ENCODE measurements at places on chromosomes 13 and 19. TPM values are rescaled to one million over a fixed set of nuclear protein-coding genes. Genes with fewer than 3 reads are reported as not detected.

C19orf67 gene
- not detected for polyA plus RNA-seq

TNFRSF19 gene
- 11.0 TPM for polyA plus RNA-seq

KLK7 gene
- not detected for polyA plus RNA-seq

KIR3DL1 gene
- polyA plus RNA-seq = not detected

CPB2 gene
- polyA plus RNA-seq = 0.13 TPM

ARID3A gene
- 17.3 TPM for polyA plus RNA-seq

DNA sequence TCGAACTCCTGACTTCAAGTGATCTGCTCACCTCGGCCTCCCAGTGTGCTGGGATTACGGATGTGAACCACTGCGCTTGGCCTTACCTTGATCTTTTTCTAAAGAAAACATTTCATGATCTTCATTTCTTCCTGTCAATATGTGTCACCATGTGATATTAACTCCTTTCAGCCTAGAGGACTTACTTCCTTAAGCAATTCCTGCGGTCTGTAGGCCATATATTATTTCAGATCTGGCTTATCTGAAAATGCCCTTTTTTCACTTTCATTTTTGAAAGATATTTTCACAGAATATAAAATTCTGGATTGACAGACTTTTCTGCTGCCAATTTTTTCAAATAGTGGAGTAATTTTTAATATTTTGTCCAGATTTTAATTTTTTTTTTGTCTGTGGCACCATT is 2.0 kb upstream of the GPR32 start:
- DNase-seq = no peak

- DNase-seq = no peak
Measured at GRCh38 chr19:51637362-51637978, 7.3 kb upstream of the SIGLEC5 start.

DNA sequence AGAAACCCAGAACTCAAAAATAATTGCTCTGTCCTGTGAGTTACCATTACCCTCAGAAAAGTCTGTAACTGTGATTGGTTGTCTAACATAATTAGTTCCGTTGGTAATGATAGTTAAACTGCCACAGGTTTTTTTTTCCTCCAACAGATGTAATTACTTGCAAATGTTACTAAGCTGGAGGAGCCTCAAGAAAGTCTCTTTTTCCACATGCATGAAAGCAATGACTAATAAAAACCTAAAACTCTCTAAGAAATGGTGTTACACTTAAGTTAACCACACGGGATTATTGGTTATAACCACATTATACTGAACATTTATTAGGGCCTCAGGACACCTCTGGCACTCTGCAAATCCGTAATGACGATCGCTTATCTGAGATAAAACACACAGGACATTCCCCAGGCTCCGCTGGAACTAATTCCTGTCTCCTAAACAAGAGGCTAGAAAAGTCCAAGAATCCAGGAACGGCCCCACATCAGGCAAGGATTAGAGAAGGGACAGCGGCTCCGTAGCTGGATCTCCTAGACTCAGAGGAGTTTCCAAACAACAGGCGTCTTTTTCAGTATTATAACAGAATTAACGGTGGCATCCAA is 753 bp downstream of the ZNF235 start:
- peak; percentile 21 for DNase-seq

- DNase-seq = no peak
Measured at GRCh38 chr19:55362990-55363716, at the start of gene GARIN5B. TSS of gene GARIN5B (minus strand) at chr19:55363260. CDS start at chr19:55363066, 194 bp downstream.

DNA sequence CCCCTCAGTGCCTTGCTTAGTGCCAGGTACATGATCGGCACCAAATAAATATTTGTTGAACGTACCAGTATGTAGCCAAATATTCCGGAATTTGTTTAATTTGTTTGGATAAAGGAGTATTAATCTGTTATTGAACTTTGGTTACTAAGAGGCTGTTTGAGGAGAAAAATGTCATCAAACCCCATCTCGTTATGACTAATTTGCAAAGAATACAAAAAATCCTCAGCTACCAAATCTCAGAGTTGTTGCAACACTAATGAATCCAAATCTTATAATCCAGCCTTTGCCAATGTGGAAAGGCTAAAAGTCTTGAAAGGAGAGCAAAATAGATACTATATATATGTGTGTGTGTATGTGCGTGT is 79.5 kb downstream of the KLF5 start:
- no peak for DNase-seq

DNA sequence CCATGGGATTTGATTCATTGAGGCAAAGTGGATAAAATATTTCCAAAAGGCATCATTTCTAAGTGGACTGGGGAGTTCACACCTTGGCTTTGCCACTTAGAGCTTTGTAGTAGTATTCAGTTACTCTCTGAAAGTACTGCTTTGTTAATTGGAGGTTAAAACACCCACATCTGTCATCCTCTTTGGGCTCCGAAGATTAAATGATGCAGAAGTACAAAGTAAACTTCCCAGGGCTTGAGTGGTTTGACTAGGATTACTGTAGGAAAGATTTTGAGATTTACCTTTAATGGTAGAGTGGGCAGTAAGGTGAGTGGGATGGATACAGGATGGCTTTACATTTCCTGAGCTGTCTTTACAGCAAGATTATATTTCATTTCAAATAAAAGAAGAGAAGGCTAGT is 42.4 kb downstream of the WASF3 start:
- DNase-seq = no peak

DNA sequence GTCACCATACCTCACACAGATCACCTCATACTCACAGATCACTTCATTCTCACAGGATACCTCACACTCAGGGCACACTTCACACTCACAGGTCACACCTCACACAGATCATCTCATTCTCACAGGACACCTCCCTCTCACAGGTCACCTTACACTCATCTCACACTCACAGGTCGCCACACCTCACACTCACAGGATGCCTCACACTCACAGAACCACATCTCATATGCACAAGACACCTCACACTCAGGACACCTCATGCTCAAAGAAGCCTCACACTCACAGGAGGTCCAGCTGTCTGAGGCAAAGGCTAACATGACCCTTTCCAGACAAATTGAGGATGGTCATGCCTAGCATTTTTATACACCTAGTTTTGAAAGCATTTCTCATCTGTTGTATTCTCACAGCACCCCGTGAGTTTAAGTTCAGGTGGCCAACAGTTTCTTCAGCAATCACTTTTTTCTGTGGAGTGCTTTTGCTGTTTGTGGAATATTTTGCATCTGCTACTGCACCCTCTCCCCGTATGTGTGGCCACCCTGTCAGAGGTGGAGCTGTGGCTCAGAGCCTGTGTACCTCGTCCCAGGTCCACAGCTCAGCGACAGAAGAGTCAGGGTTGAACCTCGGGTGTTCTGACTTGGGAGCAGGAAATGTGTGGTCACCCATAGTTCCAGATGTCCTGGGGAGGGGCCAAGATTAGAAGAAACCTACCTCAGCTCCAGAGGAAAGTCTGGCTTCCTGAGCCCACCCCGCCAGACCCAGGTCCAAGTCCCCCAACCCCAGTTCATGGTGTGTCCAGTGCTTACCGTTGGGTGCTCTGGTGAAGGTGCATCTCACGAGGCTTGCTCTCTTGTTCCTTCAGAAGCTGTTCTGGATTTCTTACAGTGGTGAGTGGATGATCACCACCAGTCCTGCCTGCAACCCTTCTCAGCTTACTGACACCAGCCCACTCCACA is 7.6 kb downstream of the F7 start:
- DNase-seq = no peak

GRCh38 chr13:35219021-35219420 is 257.5 kb downstream of the MAB21L1 start:
- DNase-seq = no peak

GRCh38 chr13:99982036-99982730 is 599 bp downstream of the ZIC2 start:
- DNase-seq = no peak

DNA sequence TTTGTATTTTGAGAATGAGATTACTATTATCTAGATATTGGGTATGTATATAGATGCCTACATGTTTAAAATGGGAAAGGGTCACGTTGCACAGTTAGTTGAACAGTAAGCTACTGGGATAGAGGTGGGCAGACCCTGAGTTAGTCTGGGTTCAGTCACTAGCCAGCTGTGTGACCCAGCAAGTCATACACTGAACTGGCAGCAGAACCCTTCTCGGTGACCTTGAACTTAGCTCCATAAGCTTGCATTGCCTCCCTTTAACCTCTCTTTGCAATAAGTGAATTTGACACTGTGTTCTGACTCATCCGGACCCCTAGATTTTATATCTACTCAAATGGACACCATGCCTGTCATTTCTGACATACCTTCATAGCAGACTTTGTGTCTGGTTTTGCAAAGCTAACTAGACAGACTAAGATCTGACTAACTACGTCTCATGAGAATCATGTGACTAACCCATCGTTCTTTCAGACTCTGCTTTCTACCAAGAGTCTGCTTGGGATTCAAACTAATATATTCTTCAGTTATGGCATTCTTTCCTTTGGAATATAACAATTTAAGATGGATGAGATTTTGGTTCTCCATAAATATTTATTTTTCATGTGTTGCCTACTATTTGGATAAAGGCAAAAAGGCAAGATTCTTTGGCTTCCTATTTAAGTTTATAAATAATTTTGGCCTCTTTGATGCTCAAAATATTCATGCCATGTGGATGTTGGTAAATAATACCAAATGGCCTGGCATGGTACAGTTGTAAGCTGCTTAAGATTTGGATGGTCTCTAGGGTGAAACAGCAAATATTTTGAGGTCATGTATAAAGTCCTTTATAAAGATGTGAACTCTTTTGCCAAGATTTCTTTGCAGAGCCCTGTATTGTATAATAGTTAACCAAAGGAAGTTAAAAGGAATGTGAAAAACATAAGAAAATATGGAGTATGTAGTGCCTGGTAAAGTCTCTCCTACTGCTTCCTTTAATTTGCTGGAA is 159.3 kb downstream of the ITGBL1 start:
- no peak for DNase-seq

GRCh38 chr19:15837221-15837731 is 21.8 kb upstream of the OR10H1 start:
- no peak for DNase-seq

DNA sequence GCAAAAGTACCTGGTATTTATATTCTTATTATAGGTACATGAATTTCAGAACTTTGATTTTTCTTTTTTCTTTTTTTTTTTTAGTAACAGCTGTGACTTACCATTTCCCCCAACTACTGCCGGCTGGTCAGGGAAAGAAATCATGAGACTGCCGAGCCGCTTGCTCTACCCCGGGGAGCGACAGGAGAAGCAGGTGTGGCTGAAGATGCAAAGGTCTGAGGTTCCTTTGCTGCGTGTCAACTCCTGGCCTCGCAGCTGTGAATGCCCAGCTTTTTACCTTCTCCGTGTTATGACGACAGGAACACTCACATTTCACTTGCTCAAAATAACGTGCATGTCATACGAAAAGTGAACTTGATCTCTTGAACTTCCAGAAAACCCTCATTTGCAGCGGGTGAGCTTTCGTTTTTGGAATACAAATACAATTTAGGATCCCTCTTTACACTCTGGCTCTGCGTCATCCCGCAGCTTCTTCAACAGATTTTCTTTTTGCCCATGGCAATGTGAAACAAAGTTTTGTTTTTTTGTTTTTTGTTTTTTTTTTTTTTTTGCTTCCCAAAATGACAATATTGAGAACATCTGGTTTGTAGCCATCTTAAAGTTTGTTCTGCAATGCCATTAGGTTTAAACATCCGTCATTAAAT is 117.9 kb downstream of the EFNB2 start:
- DNase-seq = no peak

DNA sequence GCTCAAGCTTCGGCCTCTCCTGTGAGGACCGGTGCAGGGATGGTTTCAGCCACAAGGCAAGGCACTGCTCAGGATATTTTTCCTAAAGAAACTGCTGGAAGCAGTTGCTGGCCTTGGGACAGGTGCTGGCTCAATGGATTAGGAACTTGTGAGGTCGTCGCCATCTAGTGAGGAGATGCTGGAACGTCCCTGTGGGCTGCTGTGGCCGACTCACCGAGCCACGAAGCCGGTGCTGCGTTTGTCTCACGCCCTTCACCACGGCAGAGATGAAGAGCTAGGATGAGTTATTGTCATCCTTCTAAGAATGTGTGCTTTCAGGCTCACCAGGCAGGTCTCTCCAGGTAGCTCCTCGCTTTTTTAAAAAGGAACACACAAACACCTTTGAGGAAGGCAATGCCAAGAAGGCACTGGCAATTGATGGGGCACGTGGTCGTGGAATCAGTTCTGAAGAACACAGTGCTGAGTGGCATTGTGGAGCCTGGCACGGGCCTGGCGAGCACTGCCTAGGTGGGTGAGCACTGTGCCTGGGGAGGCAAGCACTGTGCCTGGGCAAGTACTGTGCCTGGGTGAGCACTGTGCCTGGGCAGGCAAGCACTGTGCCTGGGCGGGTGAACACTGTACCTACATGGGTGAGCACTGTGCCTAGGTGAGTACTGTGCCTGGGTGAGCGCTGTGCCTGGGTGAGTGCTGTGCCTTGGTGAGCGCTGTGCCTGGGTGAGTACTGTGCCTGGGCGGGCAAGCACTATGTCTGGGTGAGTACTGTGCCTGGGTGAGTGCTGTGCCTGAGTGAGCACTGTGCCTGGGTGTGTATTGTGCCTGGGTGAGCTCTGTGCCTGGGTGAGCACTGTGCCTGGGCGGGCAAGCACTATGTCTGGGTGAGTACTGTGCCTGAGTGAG is 140.4 kb downstream of the TEX29 start:
- DNase-seq = peak; percentile 82

- no peak for DNase-seq
Measured at GRCh38 chr19:44540736-44541135, 11.3 kb upstream of the CEACAM20 start.

DNA sequence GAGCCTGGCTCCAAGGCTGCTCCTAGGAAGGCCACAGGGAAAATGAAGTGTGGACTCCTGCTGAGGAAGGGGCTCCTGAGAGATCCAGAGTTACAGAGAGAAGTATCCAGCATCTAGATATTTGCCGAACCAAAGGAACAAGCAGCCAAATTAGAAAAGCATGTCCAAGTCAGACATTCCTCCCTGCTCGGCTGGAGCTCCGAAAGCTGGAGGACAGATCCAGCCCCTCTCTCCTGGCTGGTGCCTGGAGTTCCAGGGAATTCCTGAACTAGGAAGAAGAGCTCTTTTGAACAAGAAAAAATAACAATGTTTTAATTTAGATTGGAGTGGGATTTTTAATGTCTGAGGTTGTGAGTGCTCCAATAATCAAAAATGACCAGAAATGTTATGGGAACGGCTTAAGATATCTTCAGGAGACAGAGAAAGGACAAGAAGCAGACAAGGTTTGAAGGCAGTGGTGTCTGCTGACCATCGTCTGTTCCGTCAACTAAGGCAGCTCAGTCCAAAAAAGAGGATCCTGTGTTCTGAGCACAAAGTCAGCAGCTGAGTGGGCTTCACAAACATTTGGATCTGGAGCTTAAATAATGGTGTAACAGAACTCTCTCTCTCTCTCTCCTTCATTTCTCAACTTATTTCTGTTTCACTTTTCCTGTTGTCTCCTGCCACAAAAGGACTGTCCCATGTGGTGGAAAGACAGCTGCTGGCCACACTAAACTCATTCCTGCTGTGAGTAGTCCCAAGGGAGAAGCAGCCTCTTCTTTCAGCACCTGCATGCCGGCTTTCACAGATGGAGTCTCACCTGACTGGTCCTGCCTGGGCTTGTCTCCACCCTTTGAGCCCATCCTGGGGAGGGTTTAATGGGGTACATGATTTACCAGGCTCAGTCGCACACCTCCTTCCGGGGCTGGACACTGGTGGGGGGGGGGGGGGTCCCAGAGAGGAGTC is 31.5 kb upstream of the IRS2 start:
- no peak for DNase-seq

GRCh38 chr19:3480383-3481091 is at the start of gene SMIM24:
TSS of gene SMIM24 (minus strand) at chr19:3480525. CDS start at chr19:3480463, 62 bp downstream.
- DNase-seq = no peak
